ENCODE measurements at places on chromosomes 2 and 18.

GRCh38 chr2:142153601-142154000 is 22.8 kb upstream of the LRP1B start:
- no peak for DNase-seq

DNA sequence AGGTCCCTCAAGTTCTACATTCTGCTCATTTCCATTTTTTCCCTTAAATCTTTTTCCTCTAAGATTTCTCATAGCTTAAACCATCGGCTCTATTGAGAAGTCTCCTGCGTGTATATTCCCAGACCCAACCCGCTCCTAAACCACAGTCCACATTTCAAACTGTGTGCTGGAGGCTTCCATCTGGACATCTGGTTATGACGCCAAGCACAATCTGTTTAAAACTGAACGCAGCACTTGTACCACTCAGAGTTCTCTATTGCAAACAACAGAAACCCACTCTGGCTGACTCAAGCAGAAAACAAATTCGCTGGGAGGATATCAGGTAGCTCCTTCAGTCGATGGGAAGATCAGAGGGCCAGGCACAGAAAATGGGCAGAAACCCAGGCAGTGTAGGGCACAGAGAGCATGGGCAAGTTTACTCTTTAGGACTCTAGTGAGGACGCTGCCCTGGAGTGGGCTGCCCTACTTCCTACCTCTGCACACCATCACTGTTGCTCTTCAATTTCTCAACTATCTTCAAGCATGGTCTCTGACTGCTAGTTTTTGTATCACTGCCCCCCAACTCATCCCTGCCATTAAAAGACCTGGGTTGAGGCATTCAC is 5.6 kb upstream of the EML4 start:
- DNase-seq = no peak

GRCh38 chr18:6732952-6733351 is 3.4 kb downstream of the ARHGAP28 start:
- DNase-seq = no peak

DNA sequence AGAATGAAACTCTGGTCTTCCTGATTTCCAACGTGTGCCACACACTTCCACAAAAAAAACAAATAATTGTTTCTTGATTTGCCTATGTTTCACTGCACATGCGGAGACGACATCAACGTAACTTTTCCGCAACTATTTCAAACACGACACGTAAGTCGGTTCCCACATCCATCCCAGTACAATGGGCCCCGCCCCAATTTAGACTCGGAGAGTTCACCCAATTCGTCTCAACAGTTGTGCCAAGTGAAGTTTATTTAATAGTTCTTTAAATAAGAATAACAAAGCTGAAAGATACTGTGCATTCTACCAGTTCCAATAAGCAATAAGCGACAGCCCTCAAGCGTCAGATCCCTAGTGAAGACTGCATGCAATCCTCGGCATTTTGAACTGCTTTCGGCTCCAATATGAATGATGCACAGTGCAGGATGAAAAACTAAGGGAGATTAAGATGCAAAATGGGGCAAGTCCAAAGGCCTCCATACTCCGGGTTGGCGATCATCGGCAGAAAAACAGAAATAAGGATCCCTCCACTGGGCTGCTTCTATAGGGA is 664 bp downstream of the CCT4 start:
- no peak for DNase-seq

DNA sequence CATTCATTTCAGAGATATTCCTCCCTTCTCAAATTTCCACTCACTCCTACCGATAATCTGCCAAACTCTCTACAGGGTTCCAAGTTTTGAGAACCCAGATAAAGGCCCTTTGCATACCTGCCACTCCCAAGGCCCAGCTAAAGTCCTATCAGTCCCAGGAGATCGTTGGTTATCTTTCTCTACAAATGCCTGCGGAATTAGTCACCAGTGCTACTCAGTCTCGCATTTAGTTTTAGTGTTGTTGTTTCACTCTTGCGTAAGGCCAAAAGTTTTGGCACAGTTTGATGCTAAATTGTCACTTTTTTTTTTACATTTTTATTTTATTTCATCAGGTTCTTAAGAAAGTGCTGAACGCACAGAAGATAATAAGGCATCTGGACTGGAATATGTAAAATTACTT is 29.2 kb upstream of the SETBP1 start:
- no peak for DNase-seq

GRCh38 chr2:231673348-231673770 is 35.0 kb upstream of the PTMA start:
- DNase-seq = no peak

- DNase-seq = peak; percentile 34
Observed at GRCh38 chr18:22465859-22466457, 48.2 kb upstream of the CTAGE1 start.

DNA sequence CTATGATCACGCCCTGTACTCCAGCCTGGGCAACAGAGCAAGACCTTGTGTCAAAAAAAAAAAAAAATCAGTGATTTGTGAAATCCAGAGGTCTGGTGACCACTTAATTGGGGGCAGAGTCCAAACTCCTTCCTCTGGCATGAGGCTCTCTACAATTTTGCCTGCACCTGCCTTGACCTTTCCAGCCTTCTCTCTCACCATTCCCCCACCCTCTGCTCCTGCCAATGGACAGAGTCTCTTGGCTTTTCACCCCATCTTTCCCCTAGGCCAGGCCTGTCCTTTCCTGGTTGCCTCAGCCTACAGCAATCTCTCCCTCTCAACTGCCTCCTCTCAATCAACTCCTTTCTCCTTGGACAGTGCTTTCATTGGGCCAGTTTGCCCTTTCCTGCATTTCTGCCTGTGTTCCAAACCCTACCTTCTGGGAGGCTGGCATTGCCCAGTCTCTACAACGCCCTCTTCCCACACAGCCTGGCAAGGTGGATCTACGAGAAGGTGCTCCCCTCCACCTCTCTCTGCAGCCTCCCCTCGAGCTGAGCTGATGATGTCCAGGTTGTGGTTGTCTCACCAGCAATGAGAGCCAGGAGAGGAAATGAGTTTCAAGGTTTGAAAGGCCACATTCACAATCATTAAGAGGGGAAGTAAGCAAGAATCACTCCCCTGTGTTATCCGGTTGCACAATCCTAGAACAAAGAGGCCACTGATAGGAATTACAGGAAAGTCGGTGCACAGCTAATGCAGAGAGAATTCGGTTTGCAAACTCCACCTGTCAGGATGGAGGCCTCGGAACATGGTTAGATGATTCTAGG is 39.5 kb upstream of the NPAS2 start:
- no peak for DNase-seq

DNA sequence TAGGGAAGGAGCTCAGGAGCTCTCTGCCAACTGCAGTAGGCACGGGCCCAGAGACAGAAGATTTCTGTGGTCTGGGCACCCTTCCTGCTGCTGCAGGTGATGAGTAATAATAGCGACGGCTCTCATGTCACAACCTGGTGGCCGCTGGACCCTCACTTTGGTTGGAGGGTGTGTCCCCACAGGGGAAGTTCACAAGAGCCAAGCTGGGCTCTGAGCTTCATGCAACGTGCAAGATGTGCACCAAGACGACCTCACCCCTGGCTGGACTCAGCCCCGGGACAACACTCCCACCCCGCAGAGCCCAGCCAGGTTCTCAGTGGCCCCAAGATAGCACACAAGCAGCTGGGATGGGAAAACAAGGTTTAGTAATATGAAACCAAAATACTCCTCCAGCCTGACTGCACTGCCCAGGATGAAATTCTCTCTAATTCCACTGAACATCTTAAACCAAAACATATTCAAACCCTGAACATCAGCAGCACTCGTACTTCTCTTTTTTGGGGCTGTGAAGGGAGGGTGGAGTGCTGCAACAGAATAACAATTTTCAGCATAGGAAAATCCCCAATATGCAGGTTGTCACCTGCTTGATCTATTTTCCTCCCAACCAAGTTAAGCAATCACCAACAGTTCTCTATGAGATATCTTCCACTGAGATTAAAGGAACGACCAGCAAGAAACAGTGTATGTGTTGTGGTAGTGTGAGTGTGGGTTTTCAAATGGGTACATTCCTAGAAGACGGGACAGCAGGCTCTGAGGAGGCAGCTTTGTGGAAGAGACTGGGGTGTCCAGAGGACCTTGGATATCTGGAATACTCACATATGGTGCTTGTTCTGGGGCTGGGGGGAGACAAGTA is 26.5 kb downstream of the BCL2 start:
- peak; percentile 39 for DNase-seq

DNA sequence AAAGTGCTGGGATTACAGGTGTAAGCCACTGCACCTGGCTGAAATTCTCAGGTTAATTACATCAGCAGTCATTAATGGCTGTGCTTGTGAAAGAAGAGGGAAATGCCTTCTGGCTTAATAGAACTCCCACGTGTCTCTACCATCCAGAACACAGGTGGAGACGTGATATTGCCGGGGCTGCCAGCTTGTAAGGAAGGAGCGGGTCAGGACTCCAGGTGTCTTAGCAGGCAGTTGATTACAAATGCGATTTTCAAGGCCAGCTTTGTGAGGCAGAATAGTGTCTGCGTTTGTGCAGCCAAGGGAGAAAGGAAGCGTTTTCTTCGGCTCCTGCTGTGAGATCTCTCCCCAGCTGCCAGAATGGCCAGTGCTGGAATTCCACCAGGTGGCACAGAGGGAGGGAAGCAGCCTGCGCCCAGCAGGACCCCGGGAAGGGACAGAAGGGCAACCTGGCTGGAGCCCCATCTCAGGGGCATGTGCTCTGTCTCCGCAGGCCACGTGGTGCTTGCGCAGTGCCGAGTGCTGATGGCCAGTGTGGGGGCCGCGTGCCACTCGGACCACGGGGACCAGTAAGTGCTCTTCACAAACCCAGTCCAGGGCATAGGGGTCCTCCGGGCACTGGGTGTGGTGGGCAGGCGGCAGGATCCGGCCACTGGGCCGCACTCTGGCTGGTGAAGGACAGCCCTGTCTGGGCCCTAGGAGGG is 3.7 kb upstream of the ESPNL start:
- no peak for DNase-seq
